ENCODE measurements at places on chromosomes 4 and X.

DNA sequence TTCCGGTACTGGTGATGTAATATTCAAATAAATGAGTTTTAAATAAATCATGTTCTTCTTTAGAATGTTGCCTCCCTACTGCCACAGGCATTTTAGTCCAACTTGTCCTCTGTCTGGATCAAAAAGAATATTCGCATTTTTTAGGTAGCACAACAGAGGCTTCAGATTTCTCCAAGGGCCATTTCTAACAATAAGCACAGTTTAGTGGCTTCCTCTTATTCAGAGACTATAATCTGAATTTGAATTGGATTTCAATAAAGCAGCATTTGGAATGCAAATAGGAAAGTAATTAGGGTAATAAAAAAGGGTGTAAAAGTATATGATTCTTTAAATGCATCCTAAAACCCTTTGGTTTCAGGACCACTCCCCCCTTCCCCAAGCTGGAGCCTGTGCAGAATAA, 167.9 kb upstream of the GLRA2 start:
- DNase-seq = no peak

DNA sequence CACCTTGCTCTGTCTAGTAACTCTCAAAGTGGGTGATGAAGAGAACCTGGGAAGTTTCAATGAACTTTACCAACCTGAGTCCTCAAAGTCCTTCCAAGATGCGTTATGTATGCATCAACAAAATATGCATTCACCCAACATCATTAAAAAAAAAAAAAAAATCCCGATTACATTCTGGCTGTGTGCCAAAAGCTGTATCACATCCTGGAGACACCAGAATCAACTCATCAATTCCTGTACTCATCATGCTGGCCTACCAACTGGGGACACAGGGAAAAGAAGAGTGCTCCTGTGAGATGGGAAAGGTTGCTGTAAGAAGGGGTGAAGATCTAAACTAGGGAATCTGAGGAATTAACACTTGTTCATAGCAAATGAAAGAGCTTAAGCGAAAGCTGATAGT, 16.5 kb downstream of the UNC5C start:
- no peak for DNase-seq

- DNase-seq = no peak
These were observed 20.3 kb upstream of the PAPSS1 start for GRCh38 chr4:107740381-107740780.

DNA sequence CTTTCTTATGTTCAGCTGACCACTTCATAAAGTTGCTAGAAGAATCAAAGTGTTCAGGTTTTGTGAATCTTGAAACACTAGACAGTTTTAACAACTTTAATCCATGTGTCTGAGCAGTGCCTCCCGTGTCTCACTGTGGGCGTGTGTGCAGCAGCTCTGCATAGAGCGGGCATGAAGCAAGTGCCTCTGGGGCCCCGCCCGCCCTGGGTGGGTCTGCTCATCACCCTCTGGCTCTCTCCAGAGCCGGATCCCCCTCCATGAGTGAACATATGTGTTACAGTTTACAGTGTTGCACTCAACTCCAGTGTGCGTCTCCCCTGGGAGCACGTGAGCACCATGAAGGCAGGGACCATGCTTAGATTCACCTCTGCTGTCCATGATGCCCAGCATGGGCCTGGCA, 37.6 kb upstream of the CRMP1 start:
- no peak for DNase-seq

DNA sequence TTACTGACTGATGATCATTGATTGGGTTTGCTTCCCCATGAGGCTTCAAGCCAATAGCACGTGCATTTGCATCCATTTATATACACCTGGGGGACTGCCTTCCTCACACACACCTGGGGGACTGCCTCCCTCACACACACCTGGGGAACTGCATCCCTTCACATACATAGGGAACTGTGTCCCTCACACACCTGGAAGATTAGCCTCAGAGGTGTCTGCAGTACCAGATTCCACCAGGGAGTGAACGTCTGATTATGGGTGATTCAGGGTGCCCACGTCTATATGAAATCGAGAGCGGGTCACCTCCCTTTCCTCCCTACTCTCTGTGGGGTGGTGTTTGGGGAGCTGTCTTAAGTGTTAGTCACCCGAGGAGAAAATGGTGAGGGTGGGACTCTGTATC, 16.9 kb downstream of the CD99 start:
- DNase-seq = no peak

DNA sequence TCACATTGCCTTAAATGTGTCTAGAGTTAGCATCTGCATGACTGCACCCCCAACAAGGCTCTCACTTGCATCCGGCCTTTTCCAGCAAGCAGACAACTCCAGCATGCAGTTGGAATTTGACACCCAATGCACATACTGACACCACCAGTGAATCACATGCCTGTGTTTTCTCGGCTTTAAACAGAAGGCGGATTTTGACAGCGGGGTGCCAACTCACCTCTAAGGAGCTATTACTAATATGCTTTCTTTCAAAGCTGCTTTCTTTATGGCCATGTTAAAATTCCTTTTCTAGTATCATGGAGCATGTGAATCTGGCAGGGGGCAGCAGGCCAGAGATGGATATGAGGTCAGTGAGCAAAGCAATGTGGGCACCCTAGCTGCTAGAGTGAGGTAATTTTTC, 78.0 kb upstream of the CLNK start:
- DNase-seq = peak; percentile 29

GRCh38 chr4:184647266-184648053, 1.8 kb downstream of the CASP3 start:
- DNase-seq = no peak

DNA sequence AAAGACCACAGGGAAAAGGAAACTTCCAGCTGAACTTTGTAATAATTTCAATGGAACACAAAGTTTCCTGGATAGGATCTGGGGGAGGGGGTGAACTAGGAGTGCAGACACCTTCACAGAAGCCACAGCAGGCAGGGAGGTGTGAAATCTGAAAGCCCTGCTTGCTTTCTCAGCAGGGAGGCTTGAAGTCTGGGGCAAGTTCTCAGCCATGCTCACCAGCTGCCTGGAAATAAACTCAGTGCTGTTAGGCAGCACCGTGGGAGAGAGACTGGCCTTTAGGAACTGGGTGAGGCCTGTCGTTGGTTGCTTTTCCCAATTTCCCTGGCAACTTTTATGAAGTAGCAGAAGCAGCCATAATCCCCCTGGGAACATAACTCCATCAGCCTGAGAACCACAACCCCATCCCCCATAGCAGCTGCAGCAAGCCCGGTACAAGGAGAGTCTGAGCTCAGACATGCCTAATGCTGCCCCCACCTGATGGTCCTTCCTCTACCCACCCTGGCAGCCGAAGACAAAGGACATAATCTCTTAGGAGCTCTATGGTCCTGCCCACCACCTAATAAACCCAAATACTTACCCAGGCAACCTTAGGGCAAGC, 39.2 kb upstream of the NMU start:
- DNase-seq = no peak

DNA sequence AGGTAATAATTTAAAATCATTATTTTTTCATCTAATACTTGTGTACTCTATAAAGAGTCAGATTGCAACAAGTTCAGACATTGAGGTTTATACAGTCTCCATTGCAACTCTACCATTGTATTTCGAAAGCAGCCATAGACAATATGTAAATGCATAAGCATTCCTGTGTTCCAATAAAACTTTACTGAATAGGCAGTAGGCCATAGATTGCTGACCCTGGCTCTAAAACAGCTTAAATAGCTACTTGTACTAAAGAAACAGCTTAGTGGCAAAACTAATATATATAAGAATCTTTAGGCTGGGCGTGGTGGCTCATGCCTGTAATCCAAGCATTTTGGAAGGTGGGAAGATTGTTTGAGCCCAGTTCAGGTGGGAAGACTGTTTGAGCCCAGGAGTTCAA, 115.3 kb downstream of the PRSS12 start:
- no peak for DNase-seq

GRCh38 chr4:148782284-148782683, 340.1 kb upstream of the NR3C2 start:
- no peak for DNase-seq

DNA sequence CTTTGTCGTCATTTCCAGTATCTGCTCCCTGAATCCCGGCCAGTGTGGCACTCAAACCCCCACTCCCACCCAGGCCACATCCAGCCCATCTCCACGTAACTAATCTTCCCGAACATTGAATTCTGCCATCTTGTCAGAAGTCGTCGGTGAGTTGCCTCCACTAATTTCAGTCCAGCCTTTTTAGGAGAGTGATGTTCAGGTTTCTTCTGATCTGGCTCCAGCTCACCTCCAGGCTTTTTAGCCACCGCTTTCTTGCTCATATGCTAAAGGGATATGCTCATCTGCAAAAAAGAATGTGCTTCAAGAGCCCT, 1.3 kb downstream of the TMEM165 start:
- DNase-seq = no peak

- no peak for DNase-seq
These were observed 164.0 kb downstream of the ASMT start for GRCh38 chrX:1778817-1779216.

- no peak for DNase-seq
These were observed 158.3 kb downstream of the DMD start for GRCh38 chrX:33053001-33053400.

DNA sequence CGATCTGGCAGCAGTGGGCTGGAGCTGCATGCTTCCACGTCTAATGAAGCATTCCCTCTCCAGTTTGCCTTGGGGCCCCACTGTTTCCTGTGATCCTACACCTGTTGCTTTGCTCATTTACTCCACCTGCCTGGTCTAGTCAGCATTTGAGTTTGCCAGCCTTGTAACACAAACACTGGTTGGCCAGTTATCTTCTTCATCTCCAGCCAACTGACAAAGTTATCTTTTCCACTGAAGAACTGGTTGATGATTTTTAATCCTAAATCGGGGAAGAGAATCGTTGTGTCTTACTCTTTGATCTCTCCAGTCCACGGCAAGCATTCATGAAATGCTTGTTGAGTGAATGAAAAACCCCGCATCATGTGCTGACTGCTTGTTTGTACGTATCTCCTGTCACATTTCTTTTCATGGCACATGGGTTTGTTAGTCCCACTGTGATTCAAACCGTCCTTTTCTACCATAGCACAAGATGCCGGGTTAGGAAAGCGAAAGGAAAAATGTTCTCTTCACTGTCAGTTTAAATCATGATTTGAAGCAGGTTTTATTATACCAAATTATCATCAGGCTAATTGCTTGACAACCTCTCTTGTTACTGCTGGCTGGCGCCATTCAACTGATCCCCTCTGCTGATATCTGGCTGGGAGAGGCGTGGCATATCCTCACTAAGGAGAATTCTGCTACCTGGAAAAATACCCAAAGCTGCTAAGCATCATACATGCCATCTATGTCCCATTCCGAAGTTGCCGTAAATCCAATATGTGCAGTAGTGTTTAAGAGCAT, 144.8 kb downstream of the SHROOM3 start:
- DNase-seq = no peak

DNA sequence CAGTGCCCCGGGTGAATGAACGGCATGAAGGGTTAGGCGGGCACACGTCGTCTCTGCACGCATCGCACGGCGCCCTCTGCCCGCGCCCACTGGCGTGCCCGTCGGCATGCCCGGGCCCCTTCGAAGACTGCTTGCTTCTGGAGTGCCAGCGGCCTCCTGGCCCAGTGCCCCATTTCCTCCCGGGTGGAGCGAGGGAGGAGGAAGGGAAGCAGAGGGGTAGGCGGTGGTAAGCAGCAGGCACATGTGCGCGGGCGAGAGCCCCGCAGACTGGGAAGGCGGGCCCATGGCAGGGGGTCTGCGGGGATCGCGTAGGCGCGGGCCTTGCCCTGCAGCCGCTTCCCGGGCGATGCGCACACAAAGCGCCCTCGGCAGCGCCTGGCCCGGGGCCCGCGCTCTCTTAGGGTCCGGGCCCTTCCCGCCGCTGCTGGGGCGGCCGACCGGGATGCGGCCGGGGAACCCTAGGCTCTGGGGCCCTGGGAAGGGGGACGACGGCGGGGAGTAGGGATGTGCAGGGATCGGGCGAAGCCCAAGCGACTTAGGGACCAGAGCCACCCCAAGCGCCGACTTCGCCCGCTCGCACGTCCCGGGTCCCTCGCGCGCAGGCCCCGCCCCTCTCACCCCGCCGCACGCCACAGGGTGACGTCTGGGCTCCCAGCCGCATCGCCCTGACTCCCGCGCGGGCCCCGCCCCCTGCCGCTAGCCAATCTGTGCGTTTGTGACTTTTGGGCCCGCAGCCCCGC, 866 bp upstream of the EMD start:
- DNase-seq = no peak

GRCh38 chrX:13432414-13433297, 112.8 kb upstream of the ATXN3L start:
- DNase-seq = peak; percentile 89

GRCh38 chrX:9612146-9612505, 147.3 kb downstream of the TBL1X start:
- DNase-seq = no peak

GRCh38 chr4:173334891-173335752, 964 bp upstream of the HMGB2 start:
- DNase-seq = peak; percentile 28

DNA sequence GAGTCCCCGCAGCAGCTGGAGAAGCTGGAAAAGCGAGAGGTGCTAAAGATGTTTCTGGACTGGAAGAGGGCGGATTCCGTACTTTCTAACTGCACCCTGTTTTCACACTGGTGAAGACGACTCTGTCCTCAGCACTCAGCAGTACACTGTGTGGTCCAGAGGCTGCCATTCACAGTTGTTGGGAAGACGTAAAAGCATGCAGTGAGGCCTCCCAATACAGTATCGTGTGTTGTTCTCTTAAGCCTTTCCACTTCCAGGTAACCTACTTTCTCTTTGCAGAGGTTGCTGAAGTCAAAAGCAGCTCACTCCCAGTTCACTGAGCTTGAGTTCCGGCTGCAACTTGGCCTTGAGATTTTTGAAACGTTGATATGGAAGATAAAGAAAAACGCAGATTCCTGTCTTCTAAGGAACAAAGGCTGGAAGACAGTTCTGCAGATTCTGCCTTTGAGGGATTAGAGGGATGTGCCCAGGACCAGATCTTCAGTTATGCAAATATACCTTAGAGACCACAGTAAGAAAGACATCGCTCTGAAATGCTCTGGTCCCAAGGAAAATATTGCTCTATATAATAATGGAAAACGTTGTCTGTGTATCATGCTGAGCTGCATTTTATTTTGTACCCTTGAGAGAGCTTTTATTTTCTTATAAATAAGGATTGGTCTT, 540.9 kb downstream of the TRIML1 start:
- no peak for DNase-seq

DNA sequence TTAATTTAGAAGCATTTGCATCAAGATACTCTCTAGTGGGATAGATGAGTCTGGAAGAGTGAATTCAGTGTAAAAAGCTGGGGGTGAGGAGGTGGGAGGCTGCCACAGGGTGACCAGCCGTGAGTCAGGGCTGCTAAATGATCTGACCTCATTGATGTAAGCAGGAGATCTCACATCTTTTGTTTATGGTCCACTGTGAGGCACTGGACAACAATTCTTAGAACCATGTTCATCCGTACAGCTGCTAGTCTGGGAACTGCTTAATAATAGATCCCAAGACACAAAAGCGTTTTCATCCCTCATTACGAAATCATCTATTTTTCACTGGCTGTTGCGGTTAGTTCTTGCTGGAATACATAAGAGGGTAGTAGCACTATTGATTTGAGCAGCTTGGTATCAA, 14.1 kb downstream of the KLF3 start:
- DNase-seq = peak; percentile 28

- no peak for DNase-seq
These were observed 781.2 kb upstream of the DIAPH2 start for GRCh38 chrX:95903490-95903889.

- DNase-seq = no peak
These were observed 75.8 kb downstream of the JAKMIP1 start for GRCh38 chr4:6124386-6125102.
